IMR-90 (cell line): ENCODE measurements at places on chromosomes 7 and 10.
A peak's percentile ranks its signal among the peaks of the same experiment; 100 is the strongest.

- no peak overlapping the region for H3K4me3 ChIP-seq
- no peaks in the 10 kb centered on the region for H3K4me1 ChIP-seq
- H3K27me3 ChIP-seq, result peaks cover 10% of the 10 kb centered on the region
- DNase-seq, result no peak
- no peaks in the 10 kb centered on the region for H3K36me3 ChIP-seq
- H3K27ac ChIP-seq, result no peak overlapping the region
Observed at GRCh38 chr10:59633063-59633462, 76.6 kb downstream of the SLC16A9 start.

GRCh38 chr7:74061840-74062539 is 21.6 kb upstream of the LIMK1 start:
- H3K27me3 ChIP-seq, result no peaks in the 10 kb centered on the region; the same call in 1 of the 2 replicates
- no peaks in the 10 kb centered on the region for H3K36me3 ChIP-seq
- H3K27ac ChIP-seq, result peak overlapping the region; percentile 49; the same call in 1 of the 2 replicates
- peaks cover 4% of the 10 kb centered on the region for H3K4me1 ChIP-seq
- DNase-seq, result peak; percentile 91

- H3K27ac ChIP-seq, result no peak overlapping the region
- H3K27me3 ChIP-seq, result no peaks in the 10 kb centered on the region
- no peak for DNase-seq
- H3K36me3 ChIP-seq, result no peaks in the 10 kb centered on the region
Observed at GRCh38 chr7:38066391-38066790, 111.7 kb upstream of the STARD3NL start.

- H3K4me3 ChIP-seq, result no peak overlapping the region
- H3K27ac ChIP-seq, result no peak overlapping the region; the same call in 1 of the 2 replicates
- no peaks in the 10 kb centered on the region for H3K36me3 ChIP-seq
- DNase-seq, result no peak
Observed at GRCh38 chr7:41956705-41957104, 253.8 kb upstream of the INHBA start.

DNA sequence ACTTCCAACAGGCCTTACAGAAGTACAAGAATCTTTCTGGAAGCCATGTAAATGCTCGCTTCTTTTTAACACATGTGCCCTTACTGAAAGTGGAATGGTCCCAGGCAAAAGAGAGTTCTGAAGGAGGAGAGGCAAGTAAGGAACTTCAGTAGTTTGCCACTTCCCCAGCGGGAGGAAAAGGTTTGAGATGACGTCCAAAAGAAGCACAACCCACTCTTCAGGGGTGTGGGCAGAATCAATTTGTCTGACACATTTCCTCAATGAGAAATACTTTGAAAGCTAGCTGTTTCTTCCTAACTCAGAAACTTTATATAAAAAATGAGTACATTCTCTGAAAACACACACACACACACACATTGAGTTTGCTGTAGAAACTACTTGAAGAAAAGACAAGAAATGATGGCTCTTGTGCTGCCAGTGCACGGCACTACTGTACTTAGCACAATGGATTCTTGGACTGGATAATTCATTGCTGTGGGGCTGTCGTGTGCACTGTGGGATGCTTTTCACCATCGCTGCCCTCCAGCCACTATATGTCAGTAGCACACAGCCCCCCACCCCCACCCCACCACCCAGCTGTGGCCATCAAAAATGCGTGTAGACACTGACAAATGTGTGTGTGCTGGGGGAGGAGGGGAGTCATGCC is 183.0 kb downstream of the SRPK2 start:
- no peaks in the 10 kb centered on the region for H3K27me3 ChIP-seq
- H3K4me1 ChIP-seq, result peaks cover 3% of the 10 kb centered on the region; the same call in 1 of the 2 replicates
- DNase-seq, result no peak

DNA sequence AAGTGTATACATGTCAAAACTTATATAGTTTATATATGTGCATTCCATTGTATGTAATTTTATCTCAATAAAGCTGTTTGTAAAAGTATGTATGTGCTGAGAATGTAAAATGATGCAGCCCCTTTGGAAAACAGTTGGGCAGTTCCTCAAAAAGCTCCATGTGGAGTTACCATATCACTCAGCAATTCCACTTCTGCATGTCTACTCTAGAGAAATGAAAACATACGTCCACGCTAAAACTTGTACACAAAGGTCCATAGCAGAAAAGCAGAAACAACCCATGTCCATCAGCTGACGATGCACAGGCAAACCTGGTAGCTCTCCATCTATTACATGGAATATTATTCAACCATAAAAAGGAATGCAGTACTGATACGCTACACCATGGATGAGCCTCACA is 8.3 kb upstream of the RGS10 start:
- H3K4me3 ChIP-seq, result no peak overlapping the region
- H3K4me1 ChIP-seq, result peaks cover 2% of the 10 kb centered on the region; the same call in 1 of the 2 replicates
- no peak overlapping the region for H3K27ac ChIP-seq
- no peaks in the 10 kb centered on the region for H3K36me3 ChIP-seq
- peaks cover 11% of the 10 kb centered on the region for H3K27me3 ChIP-seq

GRCh38 chr7:97149843-97150242 is 32.3 kb downstream of the SDHAF3 start:
- DNase-seq, result peak; percentile 49
- no peaks in the 10 kb centered on the region for H3K36me3 ChIP-seq
- no peaks in the 10 kb centered on the region for H3K4me1 ChIP-seq
- no peak overlapping the region for H3K27ac ChIP-seq
